ENCODE measurements at places on chromosomes 7 and 10. TPM values are rescaled to one million over a fixed set of nuclear protein-coding genes. Genes with fewer than 3 reads are reported as not detected.

DNA sequence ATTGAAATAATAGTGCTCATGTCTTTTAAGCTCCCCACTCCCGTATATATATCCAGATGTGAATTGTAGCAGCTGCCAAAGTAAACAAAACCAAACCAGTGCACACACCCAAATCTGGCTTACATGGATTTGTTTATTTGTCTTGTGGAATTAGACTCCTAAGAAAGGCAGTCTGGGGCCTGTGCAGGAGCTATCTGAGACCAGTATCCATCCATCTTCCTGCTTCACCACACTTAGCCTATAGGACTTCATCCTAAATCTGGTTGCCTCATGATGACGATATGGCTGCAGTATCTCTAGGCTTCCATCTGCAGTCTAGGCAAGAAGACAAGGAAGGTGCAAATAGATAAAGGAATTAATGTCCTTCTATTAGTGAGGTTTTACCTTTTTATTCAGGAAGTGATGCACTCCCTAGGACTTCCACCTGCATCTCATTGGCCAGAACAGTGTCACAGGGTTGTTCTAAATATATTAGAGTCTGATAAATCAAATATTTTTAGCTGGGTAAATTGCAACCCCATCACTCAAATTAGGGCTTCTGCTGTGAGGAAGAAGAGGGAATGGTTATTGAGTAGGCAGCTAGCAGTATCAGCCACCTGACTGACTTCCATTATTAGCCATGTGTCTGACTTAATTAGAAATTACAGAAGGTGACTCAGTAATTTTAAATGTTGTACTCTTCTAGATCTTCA lies 6.0 kb downstream of the WIPF3 start:
- DNase-seq, result no peak

DNA sequence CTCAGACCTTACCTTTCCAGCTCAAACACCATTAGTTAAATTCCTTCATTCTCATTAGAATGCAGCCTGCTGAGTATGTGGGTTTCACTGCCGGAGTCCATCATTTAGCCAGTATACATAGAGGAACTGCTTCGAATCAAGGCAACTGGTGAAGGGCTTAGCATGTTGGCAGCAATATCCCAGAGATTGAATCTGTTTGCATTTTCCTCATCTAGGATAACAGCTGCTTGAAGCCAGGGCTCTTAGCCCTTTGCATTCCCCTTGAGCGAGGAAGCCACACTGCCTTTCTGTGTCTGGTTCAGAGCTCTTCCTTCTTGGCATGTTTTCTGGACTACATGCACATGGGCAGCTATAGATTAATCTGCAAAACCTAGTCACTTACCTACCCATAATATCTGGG lies 14.7 kb downstream of the NODAL start:
- no peak for DNase-seq

DNA sequence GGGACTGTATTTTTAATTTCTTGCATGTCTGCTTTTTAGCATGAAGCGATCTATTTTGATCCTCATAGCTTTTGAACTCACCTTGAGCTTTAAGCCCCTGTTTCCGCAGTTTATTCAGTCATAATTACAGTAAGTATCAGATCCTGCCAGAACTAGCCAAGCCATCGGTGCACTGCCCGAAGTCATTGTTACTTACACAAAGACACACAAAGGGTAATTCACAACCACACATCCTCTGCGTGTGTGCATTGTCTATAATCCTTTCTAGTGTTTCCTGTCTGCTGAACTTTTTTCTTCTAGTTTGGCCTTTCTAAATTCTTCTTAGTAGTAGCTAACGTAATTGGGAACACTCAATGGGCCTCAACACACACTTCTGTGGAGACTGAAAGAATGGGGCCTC lies 133.0 kb downstream of the SFMBT2 start:
- no peak for DNase-seq

GRCh38 chr7:74222851-74223710 lies 13.3 kb downstream of the LAT2 start:
- DNase-seq, result no peak

GRCh38 chr10:130470973-130471372 lies 334.8 kb downstream of the GLRX3 start:
- no peak for DNase-seq

- no peak for DNase-seq
These were observed 210.8 kb downstream of the CCSER2 start for GRCh38 chr10:84539216-84539615.

DNA sequence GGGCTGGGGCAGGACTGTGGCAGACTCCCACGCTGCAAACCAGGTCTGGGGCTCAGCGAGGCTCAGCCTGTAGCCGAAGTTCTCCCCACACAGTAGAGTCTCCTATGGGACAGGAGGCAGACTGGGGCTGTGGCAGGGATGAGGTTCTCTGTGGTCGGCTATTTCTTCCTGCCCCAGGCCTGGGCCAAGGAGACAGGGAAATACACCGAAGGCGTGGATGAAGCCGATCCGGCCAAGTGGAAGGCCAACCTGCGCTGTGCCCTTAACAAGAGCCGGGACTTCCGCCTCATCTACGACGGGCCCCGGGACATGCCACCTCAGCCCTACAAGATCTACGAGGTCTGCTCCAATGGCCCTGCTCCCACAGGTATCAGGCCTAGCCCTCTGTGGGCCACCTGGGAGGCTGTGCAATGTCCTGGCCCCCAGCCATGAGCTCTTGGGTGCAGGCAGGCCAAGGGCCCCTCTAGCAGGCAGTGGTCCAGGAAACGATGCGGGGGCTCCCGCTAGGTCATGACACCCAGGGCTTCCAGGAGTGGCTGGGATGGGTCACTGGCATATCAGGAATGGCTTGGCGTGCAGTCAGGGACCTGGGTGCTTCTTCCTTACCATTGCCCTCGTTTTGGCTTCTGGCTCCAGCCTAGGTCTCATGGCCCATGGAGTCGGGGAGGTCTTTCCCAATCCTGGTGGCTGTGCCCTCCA lies 8.1 kb downstream of the IRF5 start:
- DNase-seq, result no peak

GRCh38 chr10:37754538-37755323 lies 102.7 kb downstream of the ZNF248 start:
- DNase-seq, result no peak

DNA sequence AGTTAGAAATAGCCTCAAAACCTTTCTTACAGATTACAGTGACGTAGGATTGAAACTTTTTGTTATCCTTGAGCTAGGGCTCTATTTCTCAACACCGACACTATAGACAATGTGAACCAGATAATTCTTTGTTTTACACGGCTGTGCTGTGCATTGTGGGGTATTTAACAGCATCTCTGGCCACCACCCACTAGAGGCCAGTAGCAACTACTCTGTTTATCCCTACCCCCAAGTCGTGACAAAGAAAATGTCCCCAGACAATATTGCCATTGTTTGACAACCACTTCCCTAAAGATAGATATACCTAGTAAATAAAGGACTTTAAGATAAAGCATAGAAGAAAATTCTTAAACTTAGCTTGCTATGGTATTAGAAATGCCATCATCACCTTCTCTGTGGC lies 359.6 kb downstream of the ARL4A start:
- no peak for DNase-seq

GRCh38 chr7:121623130-121623872 lies 227.2 kb upstream of the FAM3C start:
- DNase-seq, result no peak

Gene PAX4
- not detected for polyA plus RNA-seq

Gene LRRD1
- polyA plus RNA-seq, result 0.06 TPM

Gene COG5
- polyA plus RNA-seq, result 44.2 TPM

Gene CFAP69
- polyA plus RNA-seq, result 2.3 TPM

All from BJ (cell line).